ENCODE measurements at places on chromosomes 12 and 14. TPM values are rescaled to one million over a fixed set of nuclear protein-coding genes. Genes with fewer than 3 reads are reported as not detected.

- no peak for DNase-seq
Measured at GRCh38 chr12:84813780-84814663, 98.6 kb downstream of the SLC6A15 start.

- DNase-seq, result no peak
Measured at GRCh38 chr12:130433411-130433810, 95.7 kb downstream of the PIWIL1 start.

- peak; percentile 33 for DNase-seq
Measured at GRCh38 chr12:53550595-53550994, 43.3 kb upstream of the NPFF start.

DNA sequence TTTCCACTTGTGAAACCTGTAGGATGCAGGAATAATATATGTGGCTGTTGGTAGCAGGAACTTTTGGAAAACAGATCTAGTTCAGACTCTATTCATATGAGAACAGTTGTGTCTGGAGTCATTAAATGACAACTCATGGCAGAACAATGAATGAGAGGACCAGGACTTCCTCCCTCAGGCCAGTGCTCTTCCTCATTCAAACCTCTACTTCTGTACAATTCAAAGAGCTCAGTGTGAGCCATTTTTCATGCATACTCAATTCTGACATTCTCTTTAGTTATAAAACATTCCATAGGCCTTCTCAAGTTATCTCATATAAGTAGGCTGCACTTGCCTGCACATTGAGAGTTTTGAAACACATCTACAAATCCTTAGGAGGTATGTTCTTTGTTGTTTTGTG is 1526.6 kb upstream of the FLRT2 start:
- no peak for DNase-seq

DNA sequence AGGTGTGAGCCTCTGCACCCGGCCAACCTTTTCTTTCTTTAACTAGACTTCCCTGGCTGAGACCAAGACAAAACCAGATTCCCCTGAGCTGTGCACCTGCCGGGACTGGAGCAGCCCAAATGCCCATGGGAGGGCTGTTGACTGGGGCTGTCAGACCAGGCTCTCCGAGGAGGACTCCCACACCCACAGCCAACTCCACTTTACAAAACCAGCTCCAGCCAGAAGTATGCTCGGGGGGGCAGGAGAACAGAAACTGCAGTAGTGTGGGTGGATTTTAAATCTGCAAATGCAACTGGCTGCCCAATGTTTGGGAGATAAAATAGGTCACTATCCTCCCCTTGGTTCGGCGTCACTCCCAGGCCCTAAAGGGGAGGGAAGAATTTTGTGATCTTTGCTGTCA is 78.5 kb downstream of the VCPKMT start:
- peak; percentile 19 for DNase-seq

DNA sequence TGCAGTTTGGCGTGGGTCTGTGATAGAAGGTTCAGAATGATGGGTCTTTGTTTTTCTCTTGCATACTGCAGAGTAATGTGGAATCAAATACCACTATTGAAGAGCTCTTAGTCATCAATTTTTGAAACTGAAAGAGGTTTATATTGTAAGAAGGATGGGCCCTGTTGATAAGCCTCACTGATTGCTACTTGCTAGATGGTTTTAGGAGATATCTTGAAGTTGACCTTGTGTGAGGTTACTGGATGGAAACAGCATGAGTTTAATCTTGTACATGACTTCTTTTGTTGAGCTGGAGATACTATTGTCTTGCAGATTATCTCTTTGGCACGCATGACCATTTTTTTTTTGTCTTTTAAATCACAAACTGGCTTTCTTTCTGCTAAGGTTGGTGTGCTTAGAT is 13.8 kb downstream of the BICD1 start:
- DNase-seq, result no peak

GRCh38 chr14:85634205-85634604 is 104.3 kb downstream of the FLRT2 start:
- DNase-seq, result no peak

DNA sequence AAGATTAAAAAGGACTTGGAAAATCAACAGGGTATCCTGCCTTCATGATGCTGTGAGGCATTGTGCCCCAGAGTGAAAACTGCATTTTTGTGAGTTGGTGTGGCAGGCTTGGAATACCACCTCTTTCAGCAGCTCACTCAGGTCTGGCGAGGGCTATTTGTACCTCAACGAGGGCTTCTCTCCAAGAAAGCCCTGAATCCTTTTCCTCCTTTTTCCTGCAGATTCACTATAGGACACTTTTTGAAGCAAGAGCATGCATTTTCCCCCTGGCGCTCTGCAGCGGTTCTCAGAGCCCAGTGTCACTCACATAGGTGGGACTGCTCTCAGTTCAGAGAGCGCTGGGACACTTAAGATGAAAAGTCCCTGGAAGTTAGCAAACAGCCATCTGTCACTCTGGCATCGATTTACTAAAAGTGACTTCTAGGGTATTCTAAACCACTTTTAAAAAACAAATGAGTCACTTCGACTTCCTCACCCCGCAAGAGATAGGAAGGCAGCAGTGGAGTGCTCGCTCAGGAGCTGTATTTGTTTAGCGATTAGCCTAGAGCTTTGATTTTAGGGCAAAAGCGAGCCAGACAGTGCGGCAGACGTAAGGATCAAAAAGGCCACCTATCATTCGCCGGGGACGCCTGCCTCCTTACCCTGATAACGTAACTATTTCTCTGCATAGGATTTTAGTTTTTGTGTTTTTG is 782 bp upstream of the LGR5 start:
- DNase-seq, result no peak

- DNase-seq, result no peak
Measured at GRCh38 chr12:132355742-132356681, 26.6 kb upstream of the GALNT9 start.

GRCh38 chr12:51759695-51760094 is 88.8 kb downstream of the FIGNL2 start:
- DNase-seq, result no peak

DNA sequence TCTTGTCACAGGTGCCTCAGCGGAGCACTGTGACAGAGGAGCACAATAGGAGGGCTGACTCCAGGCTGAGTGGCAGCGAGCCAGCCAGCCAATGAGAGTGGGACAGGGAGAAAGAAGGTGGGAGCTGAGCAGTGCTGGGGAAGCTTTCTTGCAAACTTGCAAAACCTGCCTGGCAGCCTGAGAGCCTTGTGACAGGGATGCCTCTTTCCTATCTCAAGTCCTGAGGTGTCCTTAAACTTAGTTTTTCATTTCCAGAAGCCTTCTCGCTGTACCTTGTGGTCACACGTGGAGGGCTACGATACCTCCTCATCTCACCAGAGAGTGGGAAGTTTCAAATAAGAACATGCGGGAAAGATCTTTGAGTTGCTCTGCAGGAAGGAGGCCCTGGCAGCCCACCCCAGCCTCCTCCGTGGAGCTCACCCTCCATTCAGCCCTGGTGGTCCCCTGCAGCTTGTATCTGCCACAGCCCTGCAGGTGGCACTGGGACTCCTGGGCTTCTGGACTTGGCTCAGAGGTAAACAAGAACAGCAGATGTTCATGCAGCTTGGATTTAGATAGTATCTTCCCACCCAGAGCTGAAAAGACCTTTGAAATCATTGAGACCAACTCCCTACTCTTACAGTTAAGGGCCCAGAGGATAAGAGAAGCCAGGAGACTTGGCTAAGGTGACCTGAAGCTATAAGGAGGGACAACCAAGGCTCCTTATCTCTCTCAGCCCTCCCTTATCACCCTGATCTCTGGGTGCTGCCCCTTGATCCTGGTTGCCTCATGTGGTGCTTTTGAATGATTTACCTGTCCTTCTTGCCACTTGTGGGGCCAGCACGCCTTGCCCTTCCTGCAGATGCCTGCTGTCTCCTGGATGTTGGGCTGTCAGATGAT is 153.5 kb upstream of the MAX start:
- DNase-seq, result no peak

- DNase-seq, result peak; percentile 8
Measured at GRCh38 chr12:74538491-74539258, 1.0 kb downstream of the ATXN7L3B start.

DNA sequence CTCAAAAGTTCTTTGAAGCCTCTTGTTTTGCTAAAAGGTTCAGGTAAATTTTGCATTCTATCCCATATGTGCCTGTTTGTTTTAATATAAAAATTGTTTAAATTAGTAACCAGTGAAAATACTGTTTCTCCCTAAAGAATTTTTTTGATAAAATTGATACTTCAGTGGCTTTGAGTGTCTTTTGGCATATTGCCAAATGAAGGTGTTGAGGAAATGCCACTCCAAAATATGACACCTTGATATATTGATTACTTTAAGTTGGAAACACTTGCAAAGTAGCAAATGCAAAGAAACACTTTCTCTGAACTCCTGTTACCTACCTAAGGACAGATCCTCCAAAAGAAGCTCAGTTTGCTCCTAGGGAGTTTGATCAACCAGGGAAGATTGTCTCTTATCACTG is 8.4 kb downstream of the STYX start:
- no peak for DNase-seq

DNA sequence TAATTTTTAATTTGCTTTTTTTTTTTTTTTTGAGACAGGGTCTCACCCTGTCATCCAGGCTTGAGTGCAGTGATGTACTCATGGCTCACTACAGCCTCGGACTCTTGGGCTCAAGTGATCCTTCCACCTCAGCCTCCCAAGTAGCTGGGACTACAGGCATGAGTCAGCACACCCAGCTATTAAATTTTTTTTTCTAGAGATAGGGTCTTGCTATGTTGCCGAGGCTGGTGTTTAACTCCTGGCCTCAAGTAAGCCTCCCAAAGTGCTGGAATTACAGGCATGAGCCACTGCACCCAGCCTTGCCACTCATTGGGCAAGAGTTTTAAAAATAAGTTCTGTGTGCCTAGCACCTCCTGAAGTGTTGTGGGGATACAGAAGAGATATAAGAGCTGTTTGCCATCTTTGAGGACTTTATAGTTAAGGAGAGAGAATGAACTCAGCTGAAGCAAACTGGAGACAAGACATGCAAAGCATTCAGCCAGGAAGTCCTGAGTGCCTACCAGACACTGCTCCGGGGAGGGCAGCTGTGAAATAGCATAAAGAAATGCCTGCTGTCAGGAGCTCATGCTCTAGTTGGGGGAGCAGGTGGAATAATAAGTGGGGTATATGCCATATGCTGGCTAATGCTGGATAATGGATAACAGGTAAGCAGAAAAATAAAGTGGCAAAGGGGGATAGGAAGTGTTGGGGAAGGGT is 15.0 kb upstream of the EMP1 start:
- peak; percentile 51 for DNase-seq

CLEC6A gene
- total RNA-seq, result not detected

CARMIL3 gene
- not detected for total RNA-seq

OVCH1 gene
- total RNA-seq, result under 0.01 TPM

MGST1 gene
- total RNA-seq, result 92.8 TPM

CTSG gene
- not detected for total RNA-seq

TAS2R9 gene
- not detected for total RNA-seq
